ENCODE measurements at places on chromosomes 6 and 20. TPM values are rescaled to one million over a fixed set of nuclear protein-coding genes. Genes with fewer than 3 reads are reported as not detected.

GRCh38 chr6:113530769-113531168 is 326.4 kb upstream of the MARCKS start:
- peak; percentile 92 for DNase-seq

Gene MMP24
- total RNA-seq = 0.88 TPM

Gene TCP11
- total RNA-seq = 0.72 TPM

Gene OPRM1
- not detected for total RNA-seq
